ENCODE measurements at places on chromosomes 16 and 17.

DNA sequence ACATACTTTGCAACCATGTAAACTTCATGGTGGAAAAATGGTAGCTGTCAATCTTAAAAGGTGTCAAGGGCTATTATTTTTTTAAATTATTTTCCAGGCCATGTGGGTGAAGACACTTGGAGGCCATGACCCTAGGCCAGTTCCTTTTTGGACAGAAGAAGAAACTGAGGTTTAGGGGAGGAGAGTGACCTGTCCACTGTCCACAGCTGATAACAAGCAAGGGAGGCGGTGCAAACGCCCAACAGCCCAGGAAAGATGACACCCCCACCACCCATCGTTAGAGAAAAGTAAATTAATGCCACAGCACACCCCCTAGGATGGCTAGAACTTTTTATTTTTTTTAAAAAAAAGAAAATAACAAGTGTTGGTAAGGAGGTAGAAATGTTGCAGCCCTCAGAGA is 19.2 kb downstream of the ENPP7 start:
- DNase-seq = no peak

DNA sequence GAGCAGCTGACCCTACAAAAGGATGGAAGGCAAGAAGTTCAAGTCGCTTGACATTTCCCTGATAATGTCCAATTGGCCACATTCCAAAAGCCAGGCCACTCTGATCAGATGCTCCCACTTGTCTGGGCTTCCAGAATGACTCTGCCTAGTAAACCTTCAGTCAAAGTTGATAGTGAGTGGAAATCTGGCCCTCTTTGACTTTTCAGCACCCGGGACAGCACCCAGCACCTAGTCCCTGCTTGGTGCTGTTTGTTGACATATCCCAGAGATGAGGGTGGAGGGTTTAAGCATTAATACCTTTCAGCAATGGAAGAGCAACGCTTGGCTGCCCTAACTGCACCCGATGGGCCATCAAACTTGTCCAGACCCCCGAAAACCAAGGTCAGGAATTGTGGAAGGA is 131.3 kb downstream of the AIPL1 start:
- DNase-seq = peak; percentile 3

- no peak for DNase-seq
Observed at GRCh38 chr16:19997734-19998133, 76.0 kb downstream of the GPR139 start.

GRCh38 chr17:3964203-3965117 is at the start of gene ATP2A3:
Gene ATP2A3, minus strand, starts transcription at chr17:3964437. Its CDS starts 146 bp downstream, at chr17:3964291.
- DNase-seq = peak; percentile 70

- DNase-seq = no peak
Observed at GRCh38 chr16:50253514-50253910, 12.8 kb upstream of the ADCY7 start.

DNA sequence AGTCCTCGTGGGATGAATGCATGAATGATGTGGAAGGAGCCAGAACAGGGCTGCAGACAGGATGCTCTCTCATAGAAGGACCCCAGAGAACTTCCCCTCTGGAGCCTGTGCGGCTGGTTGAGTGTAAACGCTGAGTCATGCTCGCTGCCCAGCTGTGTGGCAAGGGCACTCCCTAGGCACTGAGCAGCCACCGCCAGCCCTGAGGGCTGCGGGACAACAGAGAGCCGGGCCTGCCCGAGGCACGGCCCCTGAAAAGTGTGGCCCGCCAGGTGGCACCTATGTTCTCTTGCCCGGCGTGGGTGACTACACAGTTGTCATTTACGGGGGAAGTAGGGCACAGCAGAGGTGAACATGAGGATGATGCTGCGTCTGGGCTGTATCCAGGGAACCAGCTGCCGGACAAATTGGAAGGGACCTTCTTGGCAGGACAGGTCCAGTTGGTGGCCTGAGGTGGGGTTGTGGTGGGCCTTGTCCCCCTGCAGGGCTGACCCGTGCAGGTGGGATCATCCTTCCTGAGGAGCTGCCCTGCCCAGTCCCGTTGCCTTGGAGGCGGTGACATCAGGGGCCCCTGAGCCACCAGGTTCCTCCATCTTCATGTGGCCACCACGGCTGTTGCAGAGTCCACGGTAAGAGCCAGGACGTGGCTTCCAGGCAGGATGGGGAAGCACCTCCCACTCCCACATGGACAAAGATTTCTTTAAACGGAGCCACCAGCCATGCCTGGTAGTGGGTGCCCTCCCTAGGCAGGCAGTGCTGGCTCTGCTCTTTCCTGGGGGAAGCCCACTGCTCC is 94.8 kb upstream of the CBX4 start:
- no peak for DNase-seq

GRCh38 chr17:2952174-2952845 is 111.1 kb downstream of the OR1D5 start:
- no peak for DNase-seq

GRCh38 chr16:87240211-87241136 is 76.7 kb downstream of the C16orf95 start:
- DNase-seq = no peak

DNA sequence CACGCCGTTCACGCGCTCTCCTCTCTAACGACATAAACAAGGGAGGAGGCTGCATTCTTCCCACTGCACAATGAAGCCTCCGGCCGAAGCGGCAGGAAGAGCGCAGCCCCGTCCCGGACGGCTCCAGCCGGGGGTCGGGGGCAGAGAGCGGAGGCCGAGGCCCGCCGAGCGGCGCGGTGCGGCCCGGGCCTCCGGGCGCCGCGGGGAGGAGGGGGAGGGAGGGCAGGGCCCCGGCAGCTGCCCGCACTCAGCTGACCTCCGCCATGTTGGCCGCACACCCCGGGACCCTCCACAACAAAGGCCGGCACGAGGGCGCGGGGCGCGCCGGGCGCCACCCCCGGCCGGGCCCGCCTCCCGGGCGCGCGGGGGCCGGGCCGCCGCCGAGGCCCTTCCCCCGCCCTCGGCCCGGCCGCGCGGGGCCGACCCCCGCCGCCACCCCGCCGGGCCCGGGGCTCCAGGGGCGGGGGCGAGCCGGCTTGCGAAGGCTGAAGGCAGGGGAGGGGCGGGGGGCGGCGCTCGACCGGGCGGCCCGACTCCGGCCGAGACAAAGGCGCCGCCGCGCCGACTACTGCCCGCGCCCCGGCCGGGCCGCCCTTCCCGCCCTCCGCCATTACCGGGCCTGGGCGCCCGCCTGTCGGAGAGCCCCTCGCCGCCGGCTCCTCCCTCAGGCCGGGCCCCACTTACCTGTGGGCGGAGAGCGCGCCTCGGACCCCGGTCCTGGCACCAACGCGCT is 527 bp downstream of the SIAH1 start:
- DNase-seq = no peak

GRCh38 chr17:79608624-79608959 is 2.3 kb downstream of the RBFOX3 start:
- DNase-seq = no peak

- no peak for DNase-seq
Observed at GRCh38 chr17:3788200-3788599, 12.8 kb downstream of the ITGAE start.

GRCh38 chr17:2011411-2012371 is 13.4 kb downstream of the RTN4RL1 start:
- DNase-seq = no peak

GRCh38 chr17:11488407-11488806 is 109.9 kb upstream of the DNAH9 start:
- no peak for DNase-seq

GRCh38 chr17:6640536-6641246 is at the start of the genes KIAA0753 and TXNDC17:
Gene KIAA0753, minus strand, starts transcription at chr17:6640711. Its CDS starts 5,608 bp downstream, at chr17:6635103.
Gene TXNDC17, plus strand, starts transcription at chr17:6641060. Its CDS starts 23 bp downstream, at chr17:6641083.
- DNase-seq = peak; percentile 90

GRCh38 chr16:58628845-58629732 is 537 bp downstream of the CNOT1 start:
- DNase-seq = peak; percentile 26

- DNase-seq = no peak
Observed at GRCh38 chr16:50299508-50300105, 33.3 kb downstream of the ADCY7 start.

GRCh38 chr16:8611886-8612600 is 9.5 kb upstream of the METTL22 start:
- DNase-seq = no peak

DNA sequence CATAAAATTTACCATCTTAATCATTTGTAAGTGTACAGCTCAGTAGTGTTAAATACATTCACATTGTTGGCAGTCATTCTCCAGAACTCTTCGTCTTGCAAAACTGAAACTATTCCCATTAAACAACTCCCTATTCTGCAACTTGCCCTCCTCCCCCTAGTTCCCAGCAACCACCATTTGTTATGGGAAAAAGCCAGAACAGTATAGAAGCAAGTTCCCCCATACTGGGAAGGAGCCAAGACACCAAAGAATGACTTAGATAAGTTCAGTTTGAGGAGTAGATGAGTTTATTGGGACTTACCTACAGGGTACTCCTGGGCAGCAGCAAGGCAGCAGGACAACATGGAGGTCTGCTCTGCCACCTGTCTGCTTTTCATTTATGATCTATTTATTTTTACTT is 39.3 kb upstream of the TEKT1 start:
- DNase-seq = no peak

DNA sequence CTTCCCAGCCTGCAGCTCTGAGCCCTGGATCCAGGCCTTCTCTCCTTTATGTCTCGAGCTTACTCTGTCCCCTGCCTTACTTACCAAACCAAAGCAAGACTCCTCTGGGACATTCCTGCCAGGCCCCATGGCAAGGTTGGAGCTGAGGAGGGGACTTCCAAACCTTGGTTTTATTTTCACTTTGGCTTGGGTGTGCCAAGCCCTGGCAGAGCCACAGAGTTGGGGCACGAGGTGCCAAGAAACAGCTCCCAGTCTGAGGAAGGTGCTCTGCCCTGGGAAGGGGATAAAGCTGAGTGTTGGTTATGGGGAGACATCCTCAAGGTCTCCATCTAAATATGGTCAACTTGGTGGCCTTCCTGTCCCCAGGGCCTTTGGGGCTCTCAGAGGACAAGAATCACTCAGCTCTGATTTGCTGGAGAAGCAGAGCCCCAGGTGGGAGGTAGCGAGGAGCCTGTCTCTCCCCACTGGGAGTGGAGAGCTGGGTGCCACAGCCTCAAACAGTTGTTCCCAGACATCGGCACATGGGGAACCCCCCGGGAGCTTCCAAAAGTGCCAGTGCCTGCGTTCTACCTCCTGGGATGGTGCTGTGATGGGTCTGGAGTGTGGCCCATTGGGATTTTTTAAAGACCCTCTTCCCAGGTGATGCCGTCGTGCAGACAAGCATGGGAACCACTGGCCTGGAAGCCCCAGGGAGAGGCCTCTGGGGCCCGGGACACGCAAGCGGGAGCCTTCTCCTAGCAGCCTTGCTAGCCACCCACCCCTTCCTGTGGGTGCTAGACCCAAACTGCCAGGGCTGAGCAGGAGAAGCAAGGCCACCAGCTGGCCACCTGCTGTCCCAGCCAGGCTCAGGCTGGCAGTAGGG is 10.3 kb downstream of the NLRC5 start:
- no peak for DNase-seq

DNA sequence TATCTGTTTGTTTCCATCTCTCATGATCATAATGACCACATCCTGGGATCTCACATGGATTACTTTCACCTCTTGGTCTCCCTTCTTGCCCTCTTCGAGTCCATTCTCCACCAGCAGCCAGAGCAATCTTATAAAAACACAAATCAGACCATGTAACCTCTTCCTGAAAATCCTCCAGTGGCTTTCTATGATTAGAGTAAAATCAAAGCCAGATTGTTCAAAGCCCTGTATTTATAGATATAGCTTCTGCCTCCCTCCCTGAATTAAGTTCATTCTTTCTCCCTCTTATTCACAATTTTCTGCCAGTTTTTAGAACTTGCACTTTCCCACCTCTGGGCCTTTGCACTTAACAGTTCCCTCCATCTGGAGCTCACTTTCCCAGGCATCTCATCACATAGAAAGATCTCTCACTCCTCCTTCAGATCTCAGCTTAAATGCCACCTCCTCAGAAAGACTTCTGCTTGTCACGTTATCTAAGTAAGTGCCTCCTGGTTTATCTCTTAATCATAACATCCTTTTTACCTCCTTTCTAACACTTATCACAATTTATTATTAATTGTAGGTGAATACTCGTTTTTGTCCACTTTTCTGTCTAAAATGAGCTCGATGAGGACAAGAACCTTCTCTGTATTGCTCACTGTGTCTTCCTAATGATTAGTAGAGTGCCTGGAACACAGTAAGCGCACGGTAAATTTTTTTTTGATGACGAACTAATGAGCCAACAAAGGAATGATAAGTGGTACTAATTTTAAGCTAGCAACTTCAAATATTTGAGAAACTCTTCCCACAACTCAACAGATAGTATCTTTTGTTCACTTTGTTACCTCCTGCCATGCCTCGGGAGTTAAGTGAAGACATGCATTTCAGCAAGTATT is 80.5 kb downstream of the CYB561 start:
- DNase-seq = no peak

DNA sequence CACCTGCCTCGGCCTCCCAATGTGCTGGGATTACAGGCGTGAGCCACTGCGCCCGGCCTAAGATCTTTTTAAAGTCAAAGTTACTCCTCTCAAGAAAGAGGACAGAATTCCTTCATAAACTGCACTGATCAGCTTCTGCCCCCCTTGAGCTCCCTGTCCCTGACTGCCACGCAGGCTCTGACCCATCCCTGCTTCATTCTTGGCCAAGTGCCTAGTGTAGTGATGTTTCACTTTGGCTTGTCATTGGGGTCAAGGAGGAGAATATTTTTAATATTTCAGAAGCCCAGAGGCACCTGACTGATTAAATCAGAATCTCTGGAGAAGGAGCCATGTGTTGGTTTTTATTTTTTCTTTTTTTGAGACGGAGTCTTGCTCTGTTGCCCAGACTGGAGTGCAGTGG is 9.1 kb downstream of the MRM1 start:
- DNase-seq = no peak

DNA sequence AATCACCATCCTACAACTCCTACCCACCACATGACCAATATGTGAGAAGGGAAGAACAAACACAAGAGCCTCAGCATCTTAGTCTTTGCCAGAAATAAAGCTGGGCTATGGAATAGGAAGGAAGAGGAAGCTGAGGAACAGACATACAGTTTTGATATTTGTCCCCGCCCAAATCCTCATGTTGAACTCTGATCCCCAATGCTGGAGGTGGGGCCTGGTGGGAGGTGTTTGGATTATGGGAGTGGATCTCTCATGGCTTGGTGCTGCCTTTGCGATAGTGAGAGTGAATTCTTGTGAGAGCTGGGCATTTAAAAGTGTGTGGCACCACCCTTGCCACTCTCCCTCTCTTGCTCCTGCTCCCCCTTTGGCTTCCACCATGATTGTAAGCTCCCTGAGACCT is 52.4 kb upstream of the NLK start:
- no peak for DNase-seq

GRCh38 chr17:78343543-78344201 is 16.2 kb downstream of the SOCS3 start:
- DNase-seq = peak; percentile 47

- DNase-seq = no peak
Observed at GRCh38 chr16:81097230-81097629, 1.0 kb upstream of the GCSH start.

DNA sequence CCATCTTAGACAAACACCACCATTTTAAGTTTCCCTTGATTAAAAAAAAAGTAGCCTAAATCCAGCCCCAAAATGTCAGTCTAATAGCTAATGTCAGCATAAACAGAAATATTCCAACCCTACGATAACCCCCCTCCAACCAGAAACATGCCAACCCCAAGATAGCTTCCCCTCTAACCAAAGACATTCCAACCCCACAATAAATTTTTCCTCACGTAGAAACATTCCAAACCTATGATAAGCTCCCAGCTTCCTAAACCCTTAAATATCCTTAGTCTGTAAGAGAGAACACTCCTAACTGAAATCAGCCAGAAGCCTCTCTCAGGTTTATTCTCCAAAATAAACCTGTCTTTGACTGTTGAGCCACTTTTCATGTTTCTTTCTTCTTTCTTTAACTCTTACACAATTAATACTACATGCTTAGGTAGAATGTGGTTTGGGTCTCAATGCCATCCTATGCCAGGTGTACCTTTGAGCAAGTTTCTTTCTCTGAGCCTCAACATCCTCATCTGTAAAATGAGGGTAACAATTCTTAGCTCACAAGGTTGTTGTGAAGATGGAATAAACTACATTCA is 10.5 kb upstream of the KRT38 start:
- DNase-seq = no peak
